ENCODE measurements at places on chromosomes 2 and 18.

- no peak for DNase-seq
These were observed 20.1 kb upstream of the ALLC start for GRCh38 chr2:3637692-3638455.

DNA sequence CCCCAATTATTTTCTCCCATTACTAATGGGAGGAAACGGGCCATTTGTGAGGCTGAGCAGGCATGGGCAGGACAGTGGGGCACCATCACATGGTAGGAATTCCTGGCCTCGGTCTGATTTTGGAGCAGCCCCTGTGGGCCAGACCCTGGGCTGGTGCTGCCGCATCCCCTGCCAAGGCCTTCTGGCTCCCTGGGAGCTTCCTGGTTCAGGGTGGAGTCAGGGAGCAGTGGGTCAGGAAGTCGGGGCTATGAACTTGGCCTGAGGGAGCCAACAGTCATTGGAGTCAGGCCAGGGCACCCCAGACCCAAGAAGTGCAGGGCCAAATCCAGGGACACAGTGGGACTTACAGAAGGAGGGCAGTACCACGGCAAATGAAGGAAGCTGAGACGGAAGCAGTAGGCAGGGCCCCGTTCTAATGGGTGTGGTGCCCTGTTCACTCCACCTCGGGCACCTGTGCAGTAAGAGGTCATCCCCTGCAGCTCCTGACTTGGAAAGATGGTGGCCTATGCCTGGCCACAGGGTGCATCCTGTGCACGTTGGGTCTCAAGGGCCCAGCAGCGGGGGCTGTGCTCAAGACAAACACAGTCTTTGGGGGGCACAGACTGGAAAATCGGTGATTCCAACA, 328.1 kb downstream of the SMAD2 start:
- DNase-seq, result no peak

- no peak for DNase-seq
These were observed 51.2 kb downstream of the MAP3K20 start for GRCh38 chr2:173126819-173127218.

GRCh38 chr2:97845818-97846217, 132.4 kb downstream of the ZAP70 start:
- no peak for DNase-seq

All from GM18507 (cell line).